Sigmoid colon (tissue), 7 donors: ENCODE measurements at places on chromosomes 7 and 10. TPM values are rescaled to one million over a fixed set of nuclear protein-coding genes. Genes with fewer than 3 reads are reported as not detected.

- DNase-seq = no peak
- H3K27ac ChIP-seq = no peak overlapping the region
- H3K27me3 ChIP-seq = no peaks in the 10 kb centered on the region
Observed at GRCh38 chr7:30630986-30631385, 36.3 kb downstream of the GARS1 start.

DNA sequence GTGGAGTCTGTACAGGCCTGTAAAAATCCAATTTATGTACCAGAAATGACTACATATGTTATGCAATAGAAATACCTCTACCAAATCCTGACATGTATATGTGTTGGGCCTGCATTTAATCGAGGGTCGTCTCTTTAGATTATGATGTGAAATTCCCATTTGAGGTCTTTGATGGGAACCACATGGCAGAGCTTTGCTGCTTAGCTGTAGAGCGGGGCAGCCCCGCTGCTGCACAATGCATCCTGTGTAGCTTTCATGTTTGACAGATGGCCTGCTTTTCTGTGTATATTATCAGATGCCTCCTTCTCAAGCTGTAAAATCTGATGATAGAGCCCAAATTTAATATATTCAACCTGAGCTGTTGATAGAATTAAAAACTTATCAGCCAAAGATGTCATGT, 65.8 kb downstream of the RAB18 start:
- H3K4me1 ChIP-seq = no peaks in the 10 kb centered on the region
- H3K27me3 ChIP-seq = no peaks in the 10 kb centered on the region
- H3K4me3 ChIP-seq = no peak overlapping the region
- no peak overlapping the region for H3K27ac ChIP-seq
- no peak for DNase-seq

GRCh38 chr10:43287056-43288007, 20.5 kb upstream of the RASGEF1A start:
- H3K27ac ChIP-seq = no peak overlapping the region
- H3K4me1 ChIP-seq = no peaks in the 10 kb centered on the region
- no peaks in the 10 kb centered on the region for H3K27me3 ChIP-seq
- DNase-seq = no peak
- H3K36me3 ChIP-seq = no peaks in the 10 kb centered on the region

DNA sequence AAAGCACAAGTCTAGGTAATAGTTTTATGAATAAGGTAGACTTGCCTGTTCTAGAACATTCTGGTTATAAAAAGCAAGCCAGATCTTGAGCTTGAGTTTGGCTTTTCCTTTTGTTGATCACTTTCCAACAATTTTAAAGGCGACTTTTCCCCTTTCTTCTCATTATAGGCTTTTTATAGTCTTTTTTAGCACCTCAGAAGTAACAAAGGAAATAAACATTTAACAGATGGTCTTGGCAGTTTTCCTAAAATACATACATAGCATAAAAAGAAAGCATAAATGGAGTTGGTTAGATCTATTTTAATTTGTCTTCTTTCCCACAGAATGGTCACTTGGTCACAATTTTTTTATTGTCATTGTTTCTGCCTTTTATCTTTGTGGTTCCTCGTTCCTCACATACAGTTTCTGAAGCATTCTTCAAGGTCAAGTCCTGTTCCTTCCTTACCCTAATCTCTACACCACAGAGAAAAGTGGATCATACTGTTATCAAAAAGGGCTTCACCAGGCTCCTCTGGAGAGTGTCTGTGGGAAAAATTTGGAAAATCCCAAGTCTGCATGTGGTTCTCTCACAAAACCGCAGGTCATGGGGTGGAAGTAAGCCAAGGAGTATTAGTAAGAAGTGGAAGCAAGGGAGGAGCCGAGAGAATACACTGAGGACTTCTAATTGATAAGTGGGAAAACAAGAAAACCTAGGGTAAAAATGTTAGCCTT, 31.3 kb downstream of the THNSL1 start:
- DNase-seq = no peak
- H3K36me3 ChIP-seq = no peaks in the 10 kb centered on the region
- H3K4me3 ChIP-seq = no peak overlapping the region
- no peak overlapping the region for H3K27ac ChIP-seq

DNA sequence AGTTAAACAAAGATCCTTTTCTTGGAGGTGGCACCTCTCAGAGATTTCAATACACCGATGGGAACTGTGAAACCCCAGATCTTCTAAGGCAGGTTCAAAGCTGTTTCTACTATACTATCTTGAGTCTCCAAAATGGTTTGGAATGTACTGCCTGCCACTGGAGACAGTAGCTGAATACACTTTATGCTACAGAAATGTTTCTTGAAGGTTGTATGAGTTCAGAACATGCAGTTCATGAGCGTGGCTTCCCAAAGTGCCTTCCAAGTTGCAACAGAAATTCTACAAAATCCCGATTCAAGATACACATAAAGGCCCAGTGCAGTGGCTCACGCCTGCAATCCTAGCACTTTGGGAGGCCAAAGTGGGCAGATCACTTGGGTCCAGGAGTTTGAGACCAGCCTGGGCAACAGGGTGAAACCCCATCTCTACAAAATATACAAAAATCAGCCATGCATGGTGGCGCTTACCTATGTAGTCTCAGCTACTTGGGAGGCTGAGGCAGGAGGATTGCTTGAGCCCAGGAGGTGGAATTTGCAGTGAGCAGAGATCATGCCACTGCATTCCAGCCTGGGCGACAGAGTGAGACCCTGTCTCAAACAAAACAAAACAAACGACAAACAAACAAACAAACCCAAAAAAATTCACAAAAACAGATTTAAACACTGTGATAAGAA, 36.3 kb downstream of the FAM171A1 start:
- H3K36me3 ChIP-seq = no peaks in the 10 kb centered on the region
- H3K4me1 ChIP-seq = peaks cover 4% of the 10 kb centered on the region
- no peak overlapping the region for H3K4me3 ChIP-seq
- DNase-seq = no peak
- H3K27ac ChIP-seq = no peak overlapping the region

AKR1D1 gene
- total RNA-seq = not detected

DNA sequence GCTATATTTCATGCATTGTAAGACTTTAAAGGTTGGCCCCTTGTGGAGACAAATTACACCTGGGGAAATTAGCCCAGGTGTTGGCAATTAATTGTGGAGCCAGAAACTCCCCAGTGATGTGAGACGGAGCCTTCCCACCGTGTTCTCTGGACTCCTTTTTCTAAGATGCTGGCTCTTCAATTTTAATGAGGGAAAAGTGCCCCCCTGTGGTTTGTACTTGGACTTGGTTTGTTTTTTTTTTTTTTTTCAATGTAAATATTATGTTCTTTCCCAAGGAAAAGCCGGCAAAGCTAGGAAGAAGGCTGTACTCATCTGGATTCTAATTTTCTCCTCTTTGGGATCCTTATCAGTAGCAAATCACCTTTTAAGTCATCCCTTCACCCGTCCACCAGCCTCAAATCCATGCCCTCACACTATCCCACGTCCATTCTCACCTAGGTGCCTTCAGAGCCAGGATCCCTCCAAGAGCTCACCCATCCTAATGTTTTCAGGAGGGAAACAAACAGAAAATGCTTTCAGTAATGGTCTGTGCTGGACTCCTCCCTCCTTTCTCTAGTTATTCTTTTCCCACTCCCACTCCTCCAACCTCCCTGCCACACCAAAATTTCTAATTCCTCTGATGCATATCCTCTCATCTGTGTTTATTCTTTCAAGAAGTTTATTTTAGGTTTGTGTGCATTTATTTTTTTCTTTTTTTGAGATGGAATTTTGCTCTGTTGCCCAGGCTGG, 20.4 kb upstream of the ST8SIA6 start:
- no peak overlapping the region for H3K27ac ChIP-seq
- no peak overlapping the region for H3K4me3 ChIP-seq
- DNase-seq = no peak
- no peaks in the 10 kb centered on the region for H3K27me3 ChIP-seq
- no peaks in the 10 kb centered on the region for H3K4me1 ChIP-seq

GRCh38 chr10:96955794-96956193, 123.7 kb downstream of the LCOR start:
- no peaks in the 10 kb centered on the region for H3K27me3 ChIP-seq
- no peak overlapping the region for H3K4me3 ChIP-seq
- DNase-seq = no peak
- no peaks in the 10 kb centered on the region for H3K4me1 ChIP-seq

CCL24 gene
- total RNA-seq = not detected

GRCh38 chr7:33191340-33191739, 62.0 kb downstream of the BBS9 start:
- H3K4me3 ChIP-seq = no peak overlapping the region
- H3K36me3 ChIP-seq = no peaks in the 10 kb centered on the region
- no peaks in the 10 kb centered on the region for H3K27me3 ChIP-seq
- H3K4me1 ChIP-seq = no peaks in the 10 kb centered on the region
- no peak overlapping the region for H3K27ac ChIP-seq

- no peak overlapping the region for H3K27ac ChIP-seq
- no peaks in the 10 kb centered on the region for H3K36me3 ChIP-seq
- H3K4me1 ChIP-seq = no peaks in the 10 kb centered on the region
- no peaks in the 10 kb centered on the region for H3K27me3 ChIP-seq
Observed at GRCh38 chr7:118053353-118053752, 130.6 kb upstream of the LSM8 start.

- DNase-seq = no peak
- no peaks in the 10 kb centered on the region for H3K4me1 ChIP-seq
- no peaks in the 10 kb centered on the region for H3K36me3 ChIP-seq
- no peak overlapping the region for H3K27ac ChIP-seq
- no peak overlapping the region for H3K4me3 ChIP-seq
- no peaks in the 10 kb centered on the region for H3K27me3 ChIP-seq
Observed at GRCh38 chr7:107506674-107507339, 37.0 kb downstream of the GPR22 start.

OPALIN gene
- not detected for total RNA-seq

- H3K36me3 ChIP-seq = peaks cover 13% of the 10 kb centered on the region
- no peak overlapping the region for H3K4me3 ChIP-seq
- H3K27me3 ChIP-seq = no peaks in the 10 kb centered on the region
- peak; percentile 85 for DNase-seq
- H3K27ac ChIP-seq = peak overlapping the region; percentile 82
Observed at GRCh38 chr7:116560021-116560970, 35.5 kb downstream of the CAV1 start.

- no peaks in the 10 kb centered on the region for H3K27me3 ChIP-seq
- H3K4me3 ChIP-seq = no peak overlapping the region
- H3K27ac ChIP-seq = peak overlapping the region; percentile 58
- H3K4me1 ChIP-seq = peaks cover 22% of the 10 kb centered on the region
Observed at GRCh38 chr10:119478111-119478802, 64.3 kb downstream of the RGS10 start.

BEND7 gene
- total RNA-seq = 27.1 TPM

SPDYE5 gene
- not detected for total RNA-seq

- peak overlapping the region; percentile 70 for H3K27ac ChIP-seq
- H3K36me3 ChIP-seq = no peaks in the 10 kb centered on the region
- H3K4me1 ChIP-seq = no peaks in the 10 kb centered on the region
- H3K4me3 ChIP-seq = no peak overlapping the region
- DNase-seq = peak; percentile 35
- H3K27me3 ChIP-seq = no peaks in the 10 kb centered on the region
Observed at GRCh38 chr10:78298835-78299234, 265.2 kb downstream of the RPS24 start.

DNA sequence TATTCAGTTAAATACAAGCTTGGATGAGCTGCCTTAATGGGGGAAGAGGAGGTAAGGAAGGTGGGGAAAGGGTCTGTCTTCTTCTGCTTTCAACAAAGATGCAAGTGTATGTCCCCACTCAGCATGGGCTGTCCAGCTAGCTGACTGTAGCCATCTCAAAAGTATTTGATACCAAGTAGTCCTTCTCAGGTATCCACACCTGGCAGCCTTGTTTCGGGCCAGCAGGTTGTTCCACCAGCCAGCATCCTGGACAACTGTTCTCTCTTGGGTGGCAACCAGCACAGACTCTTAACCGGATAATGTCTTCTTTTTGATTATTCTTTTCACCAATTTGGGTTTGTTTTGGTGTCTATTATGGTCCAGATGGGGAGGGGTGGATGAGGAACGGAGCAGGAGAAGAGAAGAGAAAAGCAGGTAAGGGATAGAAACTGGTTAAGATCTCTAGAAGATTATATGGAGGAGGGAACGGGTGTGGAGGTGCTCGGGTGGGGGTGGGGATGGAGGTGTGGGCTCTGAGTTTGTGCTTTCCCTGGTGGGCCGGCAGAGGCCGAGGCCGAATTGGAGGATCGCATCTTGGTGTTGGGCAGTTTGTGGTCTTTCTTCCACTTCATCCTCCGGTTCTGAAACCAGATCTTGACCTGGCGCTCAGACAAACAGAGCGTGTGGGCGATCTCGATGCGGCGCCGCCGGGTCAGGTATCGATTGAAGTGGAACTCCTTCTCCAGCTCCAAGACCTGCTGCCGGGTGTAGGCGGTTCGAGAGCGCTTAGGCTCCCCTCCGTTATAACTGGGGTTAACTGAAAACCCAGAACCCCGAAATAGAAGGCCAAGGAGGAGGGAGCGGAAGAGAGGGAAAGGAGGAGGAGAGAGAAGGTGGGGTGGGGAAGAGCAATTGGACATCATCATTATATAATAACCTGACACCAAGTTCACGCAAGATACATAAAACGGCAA, 1.5 kb downstream of the HOXA4 start:
- DNase-seq = no peak
- no peaks in the 10 kb centered on the region for H3K36me3 ChIP-seq
- H3K4me1 ChIP-seq = peaks cover 75% of the 10 kb centered on the region
- H3K4me3 ChIP-seq = peak overlapping the region; percentile 78
- H3K27ac ChIP-seq = peak overlapping the region; percentile 91

DNA sequence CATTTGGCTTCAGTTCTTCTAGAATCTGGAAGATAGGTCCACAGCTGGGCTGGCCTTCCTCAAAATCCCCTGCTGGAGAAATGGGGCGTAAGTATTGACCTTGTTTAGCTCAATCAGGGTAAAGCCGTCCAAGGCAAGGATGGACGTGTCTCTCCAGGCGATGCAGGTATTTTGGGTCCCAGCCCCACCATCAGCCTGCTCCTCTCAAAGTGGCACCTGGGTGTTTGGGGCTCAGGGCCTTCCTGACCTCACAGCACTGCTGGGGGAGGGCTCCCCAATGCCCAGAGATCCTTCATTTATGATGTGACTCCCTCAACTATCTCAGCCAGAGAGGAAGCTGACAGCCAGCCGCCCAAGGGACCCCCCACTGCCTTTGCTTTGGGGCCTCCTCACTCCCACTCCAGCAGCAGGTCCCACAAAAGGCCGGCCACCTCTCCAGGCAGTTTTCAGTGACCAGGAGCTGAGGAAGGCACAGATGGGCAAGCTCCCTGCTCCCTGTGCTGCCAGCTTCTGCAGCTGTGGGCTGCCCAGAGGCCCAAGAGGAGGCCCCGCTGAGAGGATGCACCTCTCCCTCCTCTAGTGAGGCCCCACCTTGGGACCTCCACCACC, 140.0 kb upstream of the TCERG1L start:
- no peak overlapping the region for H3K4me3 ChIP-seq
- no peaks in the 10 kb centered on the region for H3K36me3 ChIP-seq
- DNase-seq = no peak
- no peak overlapping the region for H3K27ac ChIP-seq

GRCh38 chr10:80416479-80417098, 8.2 kb downstream of the PRXL2A start:
- H3K27ac ChIP-seq = peak overlapping the region; percentile 12
- no peak overlapping the region for H3K4me3 ChIP-seq
- peaks cover 54% of the 10 kb centered on the region for H3K4me1 ChIP-seq
- peak; percentile 94 for DNase-seq
- H3K36me3 ChIP-seq = no peaks in the 10 kb centered on the region
